Fibroblast of skin of right quadriceps (primary cell): ENCODE measurements at places on chromosomes 5 and 9.

GRCh38 chr5:139886213-139886612 lies 90.6 kb downstream of the PSD2 start:
- DNase-seq = no peak

DNA sequence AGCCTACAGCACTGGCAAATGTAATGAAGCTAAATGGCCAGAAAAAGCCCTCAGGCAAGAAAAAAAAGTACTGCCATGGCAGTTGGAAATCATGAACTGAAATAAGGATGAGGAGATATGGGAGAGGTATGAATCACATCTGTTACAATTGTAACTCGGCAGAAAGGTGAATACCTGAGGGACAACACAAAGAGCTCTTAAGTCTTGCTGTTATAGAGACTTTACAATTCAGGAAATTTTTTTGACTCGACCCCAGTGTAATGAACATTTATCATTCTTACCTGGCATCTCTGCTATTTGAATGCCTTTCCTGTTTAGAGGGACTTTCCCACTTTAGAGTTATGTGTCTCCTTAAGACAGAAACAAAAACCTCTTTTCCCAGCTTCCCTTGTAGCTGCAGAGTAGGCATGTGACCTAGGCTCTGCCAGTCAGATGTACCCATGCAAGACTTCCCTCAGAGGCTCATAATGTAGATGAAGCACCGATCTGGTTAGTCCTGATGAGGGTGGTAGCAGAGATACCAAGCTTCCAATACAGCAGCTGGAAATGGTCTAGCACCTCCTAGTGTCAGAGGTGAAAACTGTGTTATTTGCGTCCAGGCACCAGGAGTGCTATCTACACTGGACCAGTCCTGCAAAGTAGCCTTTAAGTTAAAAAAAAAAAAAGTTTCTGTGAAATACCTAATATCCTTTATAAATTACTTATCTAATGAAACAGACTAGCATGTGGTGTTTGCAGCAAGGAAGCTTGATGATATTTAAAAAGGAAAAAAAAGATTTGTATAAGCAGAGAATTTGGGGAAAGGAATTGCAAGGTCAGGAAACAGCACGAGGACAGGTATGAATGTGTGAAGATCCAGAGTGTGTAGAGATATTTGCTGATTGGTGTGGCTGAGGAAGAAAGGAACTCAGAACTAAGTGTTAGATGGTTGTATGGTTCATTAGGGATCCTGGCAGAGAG lies 146.9 kb upstream of the SLC1A3 start:
- no peak for DNase-seq

GRCh38 chr5:81397176-81397575 lies 3.2 kb upstream of the ACOT12 start:
- DNase-seq = peak; percentile 31

- DNase-seq = no peak
Observed at GRCh38 chr9:98442541-98442940, 187.1 kb upstream of the TBC1D2 start.

DNA sequence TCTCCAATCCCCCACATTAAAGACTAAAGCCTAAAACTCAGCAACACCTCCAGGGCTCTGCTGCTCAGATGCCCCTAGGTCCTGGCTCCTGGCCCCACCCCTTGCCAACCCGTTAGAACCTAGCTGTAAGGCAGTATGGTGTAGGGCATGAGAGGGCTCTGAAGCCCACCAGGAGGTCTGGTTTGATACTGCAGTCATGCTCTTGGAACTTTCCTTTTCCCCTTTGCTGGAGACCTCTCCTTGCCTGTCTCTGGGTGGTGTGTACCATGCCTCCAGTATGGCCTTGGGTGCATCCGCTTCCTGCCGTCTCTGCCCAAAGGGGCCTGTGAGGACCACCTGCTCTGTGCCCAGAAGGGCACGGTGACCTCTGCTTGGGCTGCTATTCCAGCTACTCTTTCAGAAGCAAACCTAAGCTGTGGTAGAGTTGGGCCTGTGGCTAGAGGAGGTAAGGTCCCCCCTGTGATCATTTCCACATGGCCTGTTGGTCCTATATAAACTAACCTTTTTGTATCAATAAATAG lies 3.5 kb downstream of the TENT4A start:
- no peak for DNase-seq

DNA sequence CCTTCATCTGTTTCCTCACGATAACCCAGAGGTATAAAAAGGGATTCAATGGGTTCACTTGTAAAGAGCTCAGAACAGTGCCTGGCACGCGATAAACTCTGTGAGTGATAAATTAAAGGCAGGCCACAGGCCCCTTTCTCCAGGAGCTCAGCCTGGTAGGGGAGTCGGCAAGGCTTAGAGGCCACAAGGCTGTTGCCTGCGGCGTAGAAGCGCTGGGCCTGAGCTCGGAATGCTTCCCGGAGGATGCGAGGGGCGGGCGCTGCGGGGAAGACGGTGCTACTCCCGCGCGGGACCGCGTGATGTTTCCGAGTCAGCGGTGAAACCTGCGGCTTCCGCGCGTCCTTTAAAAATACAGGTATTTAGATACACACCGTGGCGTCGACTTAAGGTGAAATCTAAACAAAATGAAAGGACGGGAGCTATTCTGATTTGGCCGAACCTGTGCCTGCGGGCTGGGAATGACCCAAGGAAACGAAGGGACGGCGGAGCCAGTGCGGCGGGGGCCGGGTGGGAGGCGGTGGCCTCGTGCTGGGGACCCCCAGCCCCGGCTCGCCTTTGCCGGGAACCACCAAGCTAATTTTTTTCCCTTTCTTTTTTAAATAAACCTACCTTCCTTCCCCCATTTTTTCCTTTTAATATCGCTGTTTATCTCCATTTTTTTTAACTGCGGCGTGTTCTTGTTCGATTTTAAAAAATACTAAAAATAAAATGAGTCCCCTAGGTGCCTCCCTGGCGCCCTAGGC lies 6.2 kb downstream of the NKX2-5 start:
- DNase-seq = no peak

- no peak for DNase-seq
Observed at GRCh38 chr5:139665626-139666025, 17.5 kb downstream of the CXXC5 start.

DNA sequence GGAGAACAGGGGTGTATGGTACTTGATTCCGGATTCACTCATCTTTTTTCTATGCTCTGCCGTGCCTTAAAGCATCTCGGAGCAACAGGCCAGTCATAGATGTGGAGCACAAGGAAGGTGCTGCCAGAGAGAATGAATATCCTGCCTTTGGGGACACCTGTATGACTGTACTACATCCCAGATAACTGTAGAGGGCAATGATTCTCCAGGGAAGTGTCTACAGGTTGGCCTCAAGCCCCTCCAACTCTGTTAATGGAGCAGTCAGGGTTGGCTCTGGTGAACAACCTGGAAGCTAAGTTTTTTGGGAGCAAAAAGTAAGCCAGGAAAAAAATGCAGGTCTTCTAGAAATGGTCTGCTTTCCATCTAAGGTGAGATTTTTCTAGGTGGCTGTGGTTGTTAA lies 71.0 kb downstream of the NREP start:
- DNase-seq = no peak

DNA sequence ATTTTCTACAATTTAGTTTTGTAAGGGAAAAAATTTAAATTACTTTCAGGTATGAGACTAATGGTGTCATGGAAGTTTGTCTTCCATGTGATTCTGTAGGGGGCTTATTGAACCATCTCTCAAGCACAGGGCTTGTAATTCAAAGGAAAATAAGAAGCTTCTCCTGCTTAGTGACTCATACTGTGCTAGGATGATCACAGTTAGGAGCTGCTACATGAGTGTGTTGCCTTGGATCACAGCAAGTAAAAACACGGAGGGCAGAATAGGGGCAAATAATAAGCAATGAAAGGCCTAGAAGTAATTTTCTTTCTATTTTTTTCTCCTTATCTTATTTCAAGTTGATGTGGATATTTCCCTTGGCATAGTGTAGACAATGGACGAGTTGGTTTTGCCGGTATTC lies 28.9 kb downstream of the TMEM167A start:
- no peak for DNase-seq

DNA sequence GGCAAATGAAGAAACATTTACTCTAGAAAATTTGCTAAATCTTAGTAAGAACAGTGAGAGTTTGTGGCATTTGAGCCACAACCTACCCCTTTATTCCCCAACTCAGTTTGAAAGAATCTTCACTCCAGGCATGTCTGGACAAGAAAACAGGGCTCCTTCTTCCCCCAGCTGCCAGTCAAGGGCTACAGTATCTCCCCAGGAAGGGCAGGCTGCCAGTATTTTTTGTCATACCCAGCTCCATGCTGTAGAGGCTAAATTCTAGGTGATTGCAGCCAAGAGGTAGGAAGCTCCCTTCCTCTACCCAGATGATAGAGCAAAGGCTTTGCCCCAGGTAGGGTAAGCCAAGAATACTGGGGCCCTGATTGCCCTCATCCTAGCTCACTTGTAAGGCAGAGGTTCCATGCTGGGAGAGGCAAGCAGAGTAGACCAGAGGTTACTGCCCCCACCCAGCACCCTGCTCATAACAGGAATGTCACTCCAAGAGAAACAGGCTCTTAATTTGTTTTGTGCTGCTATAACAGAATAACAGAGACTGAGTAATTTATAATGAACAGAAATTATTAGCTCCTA lies 20.0 kb upstream of the GRPEL2 start:
- no peak for DNase-seq

DNA sequence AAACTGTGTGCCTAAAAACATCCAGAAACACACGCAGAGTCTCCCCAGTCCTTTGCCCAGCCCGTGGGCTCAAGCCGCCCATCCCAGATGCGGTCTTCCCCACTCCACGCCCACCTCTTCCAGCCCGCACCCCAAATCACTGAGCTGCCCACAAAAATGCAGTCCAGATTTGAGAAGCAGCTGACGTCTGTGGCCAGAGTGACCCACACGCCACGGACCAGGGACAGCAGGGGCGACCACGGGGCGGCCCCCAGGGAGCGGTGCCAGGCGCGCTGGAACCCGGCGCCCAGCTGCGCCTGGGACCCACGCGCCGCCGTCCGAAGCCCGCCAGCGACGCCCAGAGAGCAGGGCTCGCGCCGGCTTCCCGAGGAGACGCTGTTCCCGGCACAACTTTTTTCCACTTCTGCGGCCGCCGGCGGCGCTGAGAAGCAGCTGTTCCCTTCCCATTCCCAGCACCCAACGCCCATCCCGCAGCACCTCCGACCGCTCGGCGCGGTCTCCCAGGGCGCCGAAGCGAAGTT lies 674 bp downstream of the LHFPL2 start:
- peak; percentile 64 for DNase-seq

- peak; percentile 30 for DNase-seq
Observed at GRCh38 chr5:100430268-100431195, 104.6 kb upstream of the FAM174A start.

DNA sequence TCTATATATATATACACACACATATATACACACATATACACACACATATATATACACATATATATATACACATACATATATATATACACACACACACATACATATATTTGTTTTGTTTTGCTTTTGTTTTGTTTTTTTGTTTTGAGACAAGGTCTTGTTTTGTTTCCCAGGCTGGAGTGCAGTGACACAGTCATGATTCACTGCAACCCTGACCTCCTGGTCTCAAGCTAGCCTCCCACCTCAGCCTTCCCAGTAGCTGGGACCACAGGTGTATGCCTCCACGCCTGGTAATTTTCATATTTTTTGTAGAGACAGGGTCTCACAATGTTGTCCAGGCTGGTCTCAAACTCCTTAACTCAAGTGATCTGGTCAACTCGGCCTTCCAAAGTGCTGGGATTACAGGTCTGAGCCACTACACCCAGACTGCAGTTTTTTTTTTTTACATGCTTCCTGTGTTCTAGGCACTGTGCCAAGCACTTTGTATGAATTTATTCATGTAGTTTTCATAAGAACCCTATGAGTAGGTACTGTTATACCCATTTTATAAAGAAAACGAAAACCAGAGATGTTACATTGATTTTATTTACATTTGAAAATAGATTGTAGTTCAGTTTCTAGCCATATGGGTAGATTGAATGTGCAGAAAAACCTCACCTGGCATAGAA lies 120.7 kb downstream of the PBX3 start:
- peak; percentile 17 for DNase-seq

DNA sequence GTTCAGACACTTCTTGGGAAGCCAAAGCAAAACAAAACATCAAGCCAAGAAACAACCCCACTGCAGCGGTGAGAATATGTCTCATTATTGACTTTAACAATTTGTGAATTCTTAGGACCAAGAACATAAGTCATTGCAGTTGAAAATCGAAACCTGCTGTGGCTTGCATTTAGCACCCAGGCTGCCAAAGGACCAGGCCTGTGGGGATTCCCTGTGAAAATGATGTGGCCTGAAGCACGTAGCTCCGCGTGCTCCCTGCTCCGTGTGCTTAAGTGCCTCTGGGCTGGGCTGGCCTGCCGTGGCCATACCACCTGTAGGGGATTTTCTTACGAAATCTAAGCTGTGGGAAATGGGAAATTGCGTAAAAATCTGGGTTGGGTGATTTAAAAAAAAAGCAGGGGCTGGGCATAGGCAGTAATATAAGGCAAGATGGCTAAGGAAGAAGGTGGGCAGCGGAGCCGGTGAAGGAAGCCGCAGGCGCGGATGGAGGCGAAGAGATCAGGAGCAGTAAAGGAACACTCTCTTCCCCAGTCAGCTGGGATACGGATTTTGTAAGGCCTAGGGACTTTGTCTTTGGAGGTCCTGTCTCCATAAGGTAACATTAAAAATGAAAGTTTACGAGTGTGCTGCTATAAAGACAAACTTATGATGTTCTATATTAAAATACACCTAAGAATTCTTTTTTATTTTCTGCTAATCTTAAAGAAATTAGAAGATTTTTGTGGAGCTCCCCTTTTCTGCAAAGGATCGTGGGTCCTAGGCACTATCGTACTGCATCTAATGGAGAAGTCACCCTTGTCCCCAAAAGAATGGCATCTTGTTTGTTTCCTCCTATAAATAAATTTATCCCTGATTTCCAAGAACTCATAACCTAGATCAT lies 189.6 kb upstream of the SEMA6A start:
- DNase-seq = no peak

DNA sequence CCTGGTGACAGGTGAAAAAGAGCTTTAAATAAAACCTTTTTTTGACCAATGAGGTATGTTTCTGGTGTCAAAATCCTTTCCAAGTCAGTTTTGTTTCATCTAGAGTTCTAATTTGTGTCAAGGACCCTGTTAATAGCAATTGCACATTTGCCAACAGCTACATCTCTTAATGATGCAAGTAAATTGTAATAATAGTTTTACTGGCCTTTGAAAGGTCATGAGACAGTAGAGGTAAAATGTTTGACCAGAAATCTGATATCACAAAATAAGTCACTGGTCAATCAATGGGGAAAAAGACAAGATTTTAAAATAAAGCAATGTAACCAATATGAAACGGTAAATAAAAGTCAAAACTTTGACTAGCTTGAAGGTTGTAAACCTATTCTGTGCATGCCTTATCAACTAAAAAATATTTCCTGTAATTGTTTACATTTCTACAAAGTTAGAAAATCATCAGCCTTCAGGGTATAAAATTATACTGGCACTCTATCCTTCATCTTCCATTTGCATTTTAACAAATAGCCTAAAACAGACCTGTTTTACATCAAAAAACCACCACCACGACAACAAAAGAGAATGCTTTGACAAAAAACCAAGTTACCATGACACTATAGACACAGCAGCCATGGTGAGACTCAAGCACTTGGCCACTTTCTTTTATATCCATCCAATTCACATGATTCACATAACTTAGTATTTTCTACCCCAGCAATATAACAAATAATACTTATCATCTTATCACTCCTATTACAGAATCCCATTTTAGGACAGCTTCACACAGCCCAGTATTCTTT lies 3.0 kb downstream of the NADK2 start:
- no peak for DNase-seq

- DNase-seq = no peak
Observed at GRCh38 chr5:72741805-72742204, 74.7 kb upstream of the TNPO1 start.
